ENCODE measurements at places on chromosomes 16 and 17. TPM values are rescaled to one million over a fixed set of nuclear protein-coding genes. Genes with fewer than 3 reads are reported as not detected.

Gene QPRT
- 258 TPM for total RNA-seq

DNA sequence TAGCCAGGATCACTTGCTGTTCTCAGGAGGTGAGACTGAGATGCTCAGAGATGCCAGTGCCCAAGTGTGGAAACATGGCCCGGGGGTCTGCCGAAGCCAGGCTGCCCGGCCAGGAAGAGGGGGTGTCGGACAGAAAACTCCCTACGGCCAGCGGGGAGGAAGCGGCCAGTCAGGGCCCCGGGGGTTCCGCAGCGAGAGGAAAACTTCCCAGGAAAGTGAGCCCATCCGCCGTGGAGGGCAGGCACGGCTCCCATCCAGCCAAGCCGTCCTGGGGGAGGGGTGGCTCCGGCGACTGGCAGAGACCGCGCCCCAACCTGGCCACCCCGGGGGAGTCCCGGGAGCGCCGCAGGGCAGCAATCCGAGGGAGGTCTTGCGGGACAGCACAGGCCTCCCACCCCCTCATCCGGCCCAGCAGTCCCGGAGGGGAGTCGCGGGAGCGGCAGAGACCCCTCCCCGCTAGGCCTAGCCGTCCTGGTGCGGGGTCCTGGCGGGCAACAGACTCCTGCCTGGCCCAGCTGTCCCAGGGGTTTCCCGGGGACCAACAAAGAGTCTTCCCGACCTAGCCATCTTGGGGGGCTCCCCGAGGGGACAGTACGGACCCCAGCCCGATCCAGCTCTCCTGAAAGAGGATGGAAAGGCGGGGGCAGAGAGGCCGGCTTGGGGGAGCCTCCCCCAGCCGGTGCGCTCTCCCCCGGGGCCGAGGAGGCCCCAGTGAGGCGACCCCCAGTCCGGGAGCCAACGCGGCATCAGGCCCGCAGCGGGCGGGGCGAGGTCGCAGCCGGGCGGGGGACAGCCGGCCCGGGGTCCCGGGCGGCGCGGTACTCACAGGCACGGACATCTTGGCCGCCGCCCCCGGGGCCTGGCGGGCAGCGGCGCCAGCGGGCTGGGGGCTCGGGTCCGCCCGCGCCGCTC, 13.8 kb upstream of the BCAR1 start:
- no peak for DNase-seq

Gene CBFA2T3
- not detected for total RNA-seq

Gene BAIAP3
- 2.1 TPM for total RNA-seq

DNA sequence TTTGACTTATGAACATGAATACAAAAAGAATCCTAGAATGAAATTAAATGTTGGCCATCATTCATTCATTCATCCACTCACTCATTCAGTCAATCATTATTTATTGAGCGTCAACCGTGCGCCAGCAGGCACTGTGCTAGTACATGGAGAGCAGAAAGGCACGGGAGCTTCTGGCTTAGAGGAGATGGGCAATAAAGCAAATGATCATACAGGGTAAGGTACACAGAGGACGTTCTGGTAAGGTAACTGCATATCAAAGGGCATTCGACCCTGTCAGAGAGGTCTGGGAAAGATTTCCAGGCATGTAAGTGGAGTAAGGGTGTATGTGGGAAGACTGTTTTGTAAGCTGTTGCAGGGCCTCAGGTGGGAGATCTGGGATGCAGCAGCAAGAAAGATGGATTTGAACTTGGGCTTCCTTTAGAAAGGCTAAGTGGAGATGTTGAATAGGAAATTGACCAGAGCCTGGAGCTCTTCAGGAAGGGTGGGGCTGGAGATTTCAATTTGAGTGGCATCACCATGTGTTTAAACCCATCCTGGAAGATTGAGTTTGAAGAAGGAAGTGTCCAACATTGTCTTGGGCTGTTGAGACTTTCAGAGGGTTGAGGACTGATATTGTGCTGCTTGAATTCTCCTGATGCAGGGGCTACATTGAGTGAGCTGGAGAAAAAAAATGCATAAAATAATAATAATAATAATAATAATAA, 2.8 kb upstream of the MSI2 start:
- DNase-seq: no peak

- no peak for DNase-seq
Measured at GRCh38 chr17:10061111-10061845, 137.1 kb downstream of the GAS7 start.

Gene NT5M
- total RNA-seq: not detected

DNA sequence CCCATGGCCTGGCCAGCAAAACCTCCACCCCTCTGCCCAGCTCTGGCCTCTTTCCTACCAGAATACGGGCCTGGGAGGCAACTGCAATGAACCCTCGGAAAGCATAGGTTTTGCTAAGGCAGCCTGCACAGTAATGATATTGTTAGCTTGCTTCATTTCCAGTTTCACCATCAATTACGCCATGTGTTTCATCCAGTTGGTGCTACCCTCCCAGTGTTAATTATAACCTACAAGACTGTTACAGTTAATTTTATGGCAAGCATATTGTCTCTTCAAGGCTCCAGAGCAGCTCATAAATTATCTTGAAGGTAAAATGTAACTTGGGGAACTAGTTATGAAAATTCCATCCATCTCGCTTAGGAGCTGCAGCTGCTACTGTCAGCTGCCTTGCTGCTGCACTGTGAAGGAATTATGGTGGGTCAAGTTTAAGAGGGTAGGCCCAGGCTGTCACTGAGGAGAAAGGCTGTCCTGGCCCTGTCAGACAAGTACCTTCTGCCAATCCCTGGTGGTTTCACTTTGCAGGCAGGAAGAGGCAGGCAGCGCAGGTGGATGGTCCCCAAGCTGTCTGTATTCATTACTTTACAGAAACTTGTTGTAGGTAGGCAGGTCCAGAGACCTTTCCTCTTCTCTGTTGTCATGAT, 242.9 kb downstream of the FTO start:
- DNase-seq: no peak

Data from renal cortical epithelial cell (primary cell).